Fibroblast of skin of left quadriceps (primary cell): ENCODE measurements at places on chromosomes 16 and 17.

DNA sequence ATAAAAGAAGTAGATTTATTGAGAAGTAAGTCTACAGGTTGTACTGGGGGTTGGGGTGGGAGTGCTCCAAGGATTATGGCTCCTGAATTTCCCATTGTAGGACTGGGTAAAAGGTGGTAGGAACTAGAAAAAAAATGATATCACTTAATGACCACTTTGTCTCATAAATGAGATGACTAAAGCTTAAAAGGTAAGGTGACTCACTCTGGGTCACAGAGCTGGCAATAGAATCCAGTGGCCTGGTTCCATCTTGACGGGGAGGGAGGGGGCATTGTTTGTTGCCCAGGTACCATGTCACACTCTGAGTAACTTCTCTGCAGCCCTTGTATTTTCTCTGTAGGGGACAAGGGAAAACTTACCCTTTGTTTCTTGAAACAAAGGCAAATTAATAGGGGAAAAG is 126.1 kb downstream of the PITPNC1 start:
- DNase-seq: no peak

DNA sequence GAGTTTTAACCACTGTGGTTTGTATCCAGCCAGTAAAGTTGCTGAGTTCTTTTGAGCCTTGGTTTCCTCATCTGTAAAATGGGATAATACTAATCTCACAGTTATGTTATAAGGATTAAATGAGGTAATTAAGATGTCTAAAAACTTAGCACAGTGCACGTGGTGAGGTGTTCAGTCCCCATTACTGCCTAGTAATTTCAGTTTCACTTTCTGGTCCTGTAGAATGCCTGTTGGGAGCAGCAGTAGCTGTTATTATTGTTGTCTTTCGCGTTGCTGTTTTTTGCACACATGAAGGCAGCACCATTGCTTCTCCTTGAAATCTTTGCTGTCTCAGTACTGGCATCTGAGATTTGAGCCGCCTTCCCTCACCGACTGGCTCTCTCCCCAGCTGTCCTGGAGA is 182.4 kb downstream of the DNAH9 start:
- no peak for DNase-seq

- no peak for DNase-seq
Observed at GRCh38 chr17:17700251-17700969, 19.2 kb downstream of the RAI1 start.

DNA sequence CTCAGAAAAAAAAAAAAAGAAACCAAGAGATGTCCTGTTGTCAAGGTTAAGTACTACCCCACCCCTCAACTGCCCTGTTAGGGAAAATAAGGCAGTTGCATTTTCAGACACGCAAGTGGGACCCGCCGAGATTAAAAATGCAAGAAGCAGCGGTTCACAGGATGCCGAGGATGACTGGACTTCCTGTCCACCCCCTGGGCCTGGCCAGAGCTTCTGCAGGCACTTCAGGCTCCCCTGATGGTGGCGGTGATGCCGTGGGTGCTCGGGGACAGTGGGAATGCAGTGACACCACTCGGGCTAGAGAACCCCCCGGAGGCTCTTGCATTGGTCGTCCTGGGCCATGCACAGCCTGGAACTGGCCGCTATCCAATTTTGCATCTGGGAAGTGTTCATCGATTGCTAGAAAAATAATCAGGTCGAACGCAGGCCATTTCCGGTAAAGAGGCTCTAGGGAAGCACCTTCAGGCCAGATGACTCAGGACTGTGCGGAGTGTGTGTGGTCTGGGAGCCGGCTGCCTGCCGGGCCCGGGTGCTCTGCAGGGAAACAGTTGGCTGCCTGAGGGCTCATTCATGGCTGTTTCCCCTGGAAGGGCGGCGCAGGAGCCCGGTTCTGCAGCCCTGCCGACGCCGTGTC is 13.4 kb upstream of the CRISPLD2 start:
- peak; percentile 63 for DNase-seq

DNA sequence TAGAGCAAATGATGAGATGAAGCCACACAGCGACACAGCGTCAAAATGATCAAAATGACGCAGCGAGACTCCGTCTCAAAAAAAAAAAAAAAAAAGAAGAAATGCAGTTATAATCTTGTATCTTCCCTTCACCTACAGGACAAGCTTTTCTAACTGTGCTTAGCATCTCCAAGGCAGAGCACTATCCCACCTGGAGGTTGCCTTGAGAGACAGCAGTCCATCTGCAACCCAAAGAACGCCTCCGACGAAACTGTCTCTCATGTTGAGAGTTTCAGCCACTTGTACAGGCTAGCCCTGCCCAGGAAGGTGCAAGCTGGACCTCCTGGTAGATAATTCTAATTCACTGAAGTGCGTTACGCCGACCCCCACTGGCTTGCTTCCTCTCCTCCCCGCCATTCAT is 46.7 kb upstream of the GCSH start:
- DNase-seq: no peak

DNA sequence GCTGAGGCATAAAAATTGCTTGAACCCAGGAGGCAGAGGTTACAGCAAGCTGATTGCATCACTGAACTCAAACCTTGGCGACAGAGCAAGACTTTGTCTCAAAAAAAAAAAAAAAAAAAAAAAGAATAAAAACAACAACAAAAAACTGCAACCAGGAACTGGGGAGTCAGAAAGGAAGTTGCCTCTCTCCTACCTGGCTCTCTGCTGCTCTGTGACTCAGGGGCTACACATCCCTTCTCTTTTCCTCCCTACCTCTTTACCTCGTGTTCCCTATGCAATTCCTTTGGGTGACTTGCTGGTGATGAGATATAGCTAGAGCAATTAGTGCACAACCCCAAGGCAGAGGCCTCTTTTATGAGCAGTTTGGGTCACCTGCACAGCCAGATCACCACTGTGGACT is 95.9 kb downstream of the ABCC1 start:
- no peak for DNase-seq
